Activated T-cell treated with anti-CD3 and anti-CD28 coated beads, Interleukin-2, amount 50 U/mL, for 4 hours (primary cell): ENCODE measurements at places on chromosomes 4 and X.

- no peak for DNase-seq
Measured at GRCh38 chr4:147834480-147834879, 102.6 kb downstream of the ARHGAP10 start.

DNA sequence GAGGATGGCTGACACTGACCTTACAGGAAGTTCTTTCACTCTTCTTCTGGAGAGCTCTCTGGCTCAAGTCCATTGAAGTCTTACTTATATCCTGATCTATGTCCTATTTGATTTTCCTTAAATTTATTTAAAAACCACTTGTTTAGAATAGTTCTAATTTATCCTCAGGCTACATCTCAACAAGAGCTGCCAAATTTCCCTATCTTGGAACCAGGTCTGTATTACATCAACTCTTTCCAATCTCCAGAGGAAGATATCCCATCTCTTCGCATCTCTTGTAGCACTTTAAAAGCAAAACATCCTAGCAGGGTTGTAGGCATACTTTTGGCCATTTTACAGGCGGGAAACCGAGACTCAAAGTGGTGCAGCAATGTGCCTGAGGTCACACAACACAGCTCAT, 290.5 kb upstream of the TEX13C start:
- no peak for DNase-seq

DNA sequence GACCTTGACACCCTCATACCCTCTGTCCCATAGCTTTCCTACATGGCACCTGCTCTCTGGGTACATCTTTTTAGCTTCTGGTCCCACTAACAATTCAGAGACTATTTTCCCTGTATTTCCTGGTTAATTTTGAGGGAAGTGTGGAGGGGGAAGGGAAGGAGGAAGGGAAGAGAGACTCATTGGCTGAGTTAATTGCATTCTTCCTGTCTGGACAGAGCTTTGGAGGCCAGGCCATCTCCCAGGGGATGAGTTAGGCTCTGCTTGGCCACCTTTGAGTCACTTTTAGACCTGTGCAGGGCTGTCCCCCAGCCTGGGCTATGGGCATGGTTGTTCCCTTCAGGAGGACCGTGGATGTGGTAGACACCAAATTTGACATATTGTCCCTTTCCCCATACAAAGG, 167.9 kb upstream of the PGRMC2 start:
- no peak for DNase-seq

GRCh38 chrX:17361620-17362019, 13.4 kb upstream of the NHS start:
- DNase-seq: no peak

- DNase-seq: no peak
Measured at GRCh38 chr4:75180790-75181776, 248.2 kb downstream of the PARM1 start.
